ENCODE measurements at places on chromosomes 16 and 17.

DNA sequence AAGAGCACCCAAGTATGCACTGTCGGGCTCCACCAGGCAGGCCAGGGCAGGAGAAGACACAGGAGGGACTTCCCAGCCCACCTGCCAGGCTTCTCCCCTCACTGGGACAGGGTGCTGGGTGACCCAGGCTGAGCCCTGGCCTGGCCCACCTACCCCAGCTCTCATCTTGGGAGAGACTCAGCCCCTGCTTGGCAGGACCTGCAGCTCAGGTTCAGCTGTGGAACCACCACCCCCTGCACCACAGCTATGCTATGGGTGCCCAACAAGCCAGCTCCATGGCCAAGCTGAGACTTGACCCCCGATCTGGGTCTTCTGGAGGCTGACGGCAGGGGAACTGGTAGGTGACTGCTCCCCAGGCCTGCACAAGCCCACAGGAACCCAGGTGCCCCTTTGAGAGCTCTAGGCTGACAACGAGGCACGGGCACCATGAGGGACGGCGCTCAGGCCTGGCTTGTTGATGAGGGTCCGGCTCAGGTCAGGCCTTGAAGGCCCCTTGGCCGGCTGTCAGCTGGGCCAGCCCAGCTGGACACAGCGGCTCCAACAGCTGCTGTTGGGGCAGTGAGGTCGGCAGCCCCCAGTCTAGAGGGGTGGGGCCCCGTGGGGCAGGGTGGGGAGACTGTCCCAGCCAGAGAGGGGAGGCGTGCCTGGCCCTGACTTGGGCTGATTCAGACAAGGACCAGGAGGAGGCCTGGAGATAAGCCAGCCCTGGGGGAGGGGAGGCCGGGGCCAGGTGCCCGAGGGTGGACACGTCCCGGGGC is 4.6 kb downstream of the RPUSD1 start:
- no peak for DNase-seq

- DNase-seq = no peak
Observed at GRCh38 chr16:77827032-77827431, 38.7 kb downstream of the VAT1L start.

GRCh38 chr16:68802190-68802589 is 41.1 kb upstream of the TANGO6 start:
- no peak for DNase-seq

DNA sequence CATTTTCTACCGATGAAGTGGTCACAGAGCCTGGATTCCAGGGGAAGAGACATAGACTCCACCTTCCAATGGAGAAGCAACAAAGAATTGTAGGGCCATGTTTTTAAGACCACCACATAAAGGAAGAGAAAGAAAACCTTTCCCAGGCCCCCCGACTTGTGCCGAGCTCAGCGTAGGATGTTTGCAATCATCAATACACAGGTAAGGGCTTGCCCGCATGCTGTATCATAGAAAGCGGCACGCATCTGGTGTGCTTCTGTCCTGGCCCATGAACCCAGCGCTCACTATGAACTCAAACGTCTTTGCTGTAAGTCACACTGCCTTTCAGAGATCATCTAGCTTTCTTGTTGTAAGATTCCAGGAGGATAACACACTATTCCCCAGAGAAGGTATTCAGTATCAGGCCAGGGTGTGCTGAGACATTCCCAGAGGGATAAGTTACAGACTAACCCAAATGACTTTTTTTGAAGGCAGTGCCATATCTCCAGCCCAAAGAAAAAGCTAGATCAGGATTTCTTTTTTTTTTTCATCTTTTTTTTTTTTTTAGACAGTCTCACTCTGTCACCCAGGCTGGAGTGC is 79.5 kb upstream of the RPL38 start:
- DNase-seq = no peak

- no peak for DNase-seq
Observed at GRCh38 chr17:17098551-17099179, 56.4 kb downstream of the MPRIP start.

- DNase-seq = no peak
Observed at GRCh38 chr17:81563861-81564586, 11.9 kb upstream of the FAAP100 start.

GRCh38 chr17:16217002-16217635 is at the start of gene PIGL:
PIGL (plus strand) TSS chr17:16217210; CDS start chr17:16217227, 17 bp downstream.
- DNase-seq = peak; percentile 77

DNA sequence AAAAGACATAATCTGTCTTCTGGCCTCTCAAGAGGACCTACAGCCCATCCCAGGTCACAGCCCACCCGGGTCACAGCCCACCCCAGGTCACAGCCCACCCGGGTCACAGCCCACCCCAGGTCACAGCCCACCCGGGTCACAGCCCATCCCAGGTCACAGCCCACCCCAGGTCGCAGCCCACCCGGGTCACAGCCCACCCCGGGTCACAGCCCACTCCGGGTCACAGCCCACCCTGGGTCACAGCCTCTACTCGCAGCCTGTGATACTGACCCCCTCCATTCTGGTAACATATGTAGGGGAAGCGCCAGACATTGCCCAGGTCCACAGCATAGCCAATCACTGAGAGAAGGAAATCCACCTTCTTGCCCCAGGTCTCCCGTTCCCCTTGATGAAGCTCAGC is 14.2 kb downstream of the SLC6A4 start:
- DNase-seq = no peak

GRCh38 chr17:7677388-7678067 is 9.8 kb downstream of the TP53 start:
- no peak for DNase-seq

DNA sequence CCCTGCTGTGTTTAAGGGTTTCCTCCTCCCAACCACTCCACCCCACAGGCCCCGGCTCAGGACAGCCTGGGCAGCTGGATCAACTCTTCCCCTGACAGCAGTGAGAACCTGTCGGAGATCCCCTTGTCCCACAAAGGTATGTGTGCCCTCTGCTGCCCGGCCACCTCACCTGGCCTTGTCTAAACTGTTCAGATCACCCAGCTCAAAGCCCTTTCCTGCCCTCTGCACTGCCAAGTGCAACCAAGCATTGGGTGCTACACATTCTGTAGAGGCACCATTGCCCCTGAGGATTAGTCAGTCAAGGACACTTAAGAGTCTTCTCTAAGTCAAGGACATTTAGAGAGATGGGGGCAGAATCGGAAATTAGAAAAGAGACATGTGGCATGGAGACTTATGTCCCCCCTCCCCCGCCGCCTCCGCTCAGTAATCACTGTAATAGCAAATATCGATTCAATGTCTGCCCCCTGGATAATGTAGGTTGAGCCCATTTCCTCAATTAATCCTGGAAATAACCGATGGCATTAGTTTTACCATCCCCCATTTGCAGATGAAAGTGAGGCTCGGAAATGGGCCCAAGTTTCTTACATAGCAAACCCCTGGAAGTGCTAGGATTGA is 8.1 kb downstream of the BTBD17 start:
- DNase-seq = no peak

DNA sequence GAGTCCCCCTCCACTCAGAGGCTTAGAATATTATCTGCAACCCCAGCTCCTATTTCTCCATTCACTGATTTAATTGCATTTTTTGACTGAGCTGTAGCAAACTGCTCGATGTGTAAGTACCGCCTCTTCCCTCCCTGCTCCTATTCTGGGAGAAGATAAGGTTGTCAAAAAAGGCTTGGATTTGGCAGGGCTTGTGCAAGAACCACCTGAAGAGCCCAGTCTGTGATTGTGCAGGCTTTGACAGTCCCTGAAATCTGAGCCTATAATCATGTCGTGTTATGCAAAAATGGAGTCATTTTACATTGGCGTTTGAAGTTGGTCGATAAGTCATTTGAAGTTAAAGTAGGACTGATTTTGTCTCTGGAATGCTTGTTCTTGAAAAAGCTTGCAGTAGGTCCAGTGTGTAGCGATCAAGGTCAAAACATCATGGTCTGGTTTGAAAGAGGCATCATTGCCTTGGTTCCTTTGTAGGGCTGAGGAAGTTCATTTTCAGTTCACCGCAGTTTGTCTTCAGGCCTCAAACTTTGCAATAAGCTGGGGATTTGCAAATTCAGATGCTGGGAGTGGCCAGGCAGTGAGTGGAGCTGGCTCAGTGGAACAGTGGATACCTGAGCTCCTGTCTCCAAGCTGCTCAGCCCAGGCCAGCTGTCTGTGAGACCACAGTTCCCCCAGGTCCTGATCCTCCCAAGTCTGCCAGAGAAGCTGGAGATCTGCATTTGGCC is 68.8 kb downstream of the KATNIP start:
- DNase-seq = no peak

DNA sequence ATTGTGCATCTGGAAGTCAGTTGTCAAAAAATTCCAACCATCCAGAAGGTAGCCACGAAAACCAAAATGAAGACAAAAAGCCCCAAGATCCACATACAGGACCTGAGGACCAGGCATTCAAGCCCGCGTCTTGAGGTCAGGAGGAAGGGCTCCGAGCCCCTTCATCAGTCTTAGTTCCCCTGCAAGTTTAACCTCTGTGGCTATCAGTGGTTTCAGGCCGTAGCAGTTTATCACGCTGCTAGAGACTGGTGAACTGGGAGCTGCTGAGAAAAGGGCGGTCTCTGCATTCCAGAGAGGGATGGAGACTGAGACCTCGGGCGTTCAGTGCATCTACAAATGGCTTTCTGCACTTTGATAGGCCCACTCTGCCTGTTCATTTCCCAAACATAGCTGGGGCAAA is 70.6 kb downstream of the IRF8 start:
- no peak for DNase-seq

DNA sequence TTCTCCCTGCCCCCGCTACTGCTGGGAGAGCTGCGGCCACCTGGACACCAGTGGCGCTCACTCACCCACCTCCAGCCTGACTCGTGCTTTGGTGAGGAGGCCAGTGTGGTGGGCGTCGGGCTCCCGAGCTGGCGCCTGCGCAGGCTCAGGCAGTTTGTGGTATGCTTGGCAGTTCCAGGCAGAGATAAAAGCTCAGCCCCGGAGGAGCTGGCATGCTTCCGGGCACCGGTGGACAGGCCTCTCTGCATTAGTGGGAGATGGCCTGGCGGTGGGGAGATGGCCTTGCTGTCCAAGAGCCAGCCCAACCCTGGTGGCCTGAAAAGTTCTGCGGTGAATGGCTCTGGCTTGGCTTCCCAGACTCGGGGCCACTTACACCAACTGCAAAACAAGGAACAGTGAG is 4.1 kb downstream of the ADGRG1 start:
- DNase-seq = no peak

GRCh38 chr16:51418258-51418657 is 267.2 kb upstream of the SALL1 start:
- no peak for DNase-seq

DNA sequence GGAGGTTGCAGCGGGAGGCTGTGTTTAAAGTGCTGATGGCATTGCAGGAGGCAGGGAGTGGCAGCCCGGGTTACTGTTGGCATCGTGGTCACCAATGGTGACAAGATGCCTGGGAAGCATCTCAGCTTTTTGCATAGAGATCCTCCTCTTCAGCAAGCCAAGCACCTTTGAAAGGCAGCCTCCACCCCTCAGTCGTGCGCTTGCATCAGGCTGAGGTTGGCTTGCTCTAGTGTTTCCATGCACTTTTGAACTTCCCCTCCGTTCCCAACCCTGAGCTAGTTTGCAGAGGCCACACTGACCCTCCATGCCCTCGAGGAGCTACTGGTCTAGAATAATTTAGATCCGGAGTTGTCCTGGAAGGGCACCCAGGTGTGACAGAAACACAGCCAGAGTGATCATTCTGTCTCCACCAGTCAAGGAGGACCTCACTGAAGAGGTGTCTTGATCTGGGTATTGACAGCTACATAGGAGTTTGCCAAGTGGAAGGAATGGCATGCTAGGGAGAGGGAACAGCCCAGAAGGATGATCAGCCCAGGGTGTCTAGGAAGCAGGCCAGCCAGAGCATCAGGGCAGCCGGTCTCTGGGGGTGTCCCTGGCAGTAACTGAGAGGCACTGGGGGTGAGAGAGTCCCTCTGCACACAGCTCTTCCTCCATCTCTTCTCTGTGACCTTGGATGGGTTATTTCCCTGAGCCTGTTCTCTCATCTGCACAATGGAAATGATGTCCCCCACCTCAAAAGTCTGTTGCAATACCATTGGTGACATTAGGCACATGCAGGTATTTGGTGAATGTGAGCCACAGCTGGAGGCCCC is 7.7 kb downstream of the BEAN1 start:
- DNase-seq = no peak

DNA sequence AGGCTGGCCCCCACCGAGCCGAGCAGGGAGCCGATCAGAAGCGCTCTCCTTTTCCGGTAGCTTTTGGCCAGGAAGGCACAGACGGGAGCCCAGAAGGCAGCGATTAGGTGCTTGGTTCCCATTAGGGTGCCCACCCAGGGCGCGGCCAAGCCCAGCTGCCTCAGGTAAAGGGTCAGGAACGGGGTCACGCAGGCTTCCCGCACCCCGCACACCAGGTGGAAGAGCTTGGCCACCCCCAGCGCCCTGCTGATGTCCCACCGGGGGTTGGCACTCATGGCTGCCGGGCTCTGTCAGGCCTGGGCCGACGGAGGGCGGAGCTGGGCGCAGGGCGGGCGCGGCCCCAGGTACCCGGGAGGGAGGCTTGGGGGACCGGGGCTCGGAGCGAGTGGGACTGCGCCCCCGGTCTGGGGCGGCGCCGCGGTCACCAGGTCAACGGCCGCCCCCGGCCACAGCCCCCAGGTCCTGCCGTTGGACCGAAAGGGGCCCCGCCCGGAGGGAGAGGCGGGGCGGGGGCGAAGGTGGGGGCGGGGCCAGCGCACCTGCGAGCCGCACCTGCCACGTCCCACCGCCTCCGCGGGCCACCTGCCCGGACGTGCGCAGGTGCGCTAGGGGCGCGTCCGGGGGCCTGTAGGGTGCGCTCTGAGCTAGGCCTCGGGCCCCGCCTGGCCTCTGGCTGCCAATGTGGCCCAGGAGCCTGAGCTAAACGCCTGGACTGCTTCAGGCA is at the start of gene MFSD6L:
Gene MFSD6L (minus strand): TSS at position 520 of the 724 bp plus-strand sequence. CDS start 245 bp downstream, at position 275.
- DNase-seq = no peak

- no peak for DNase-seq
Observed at GRCh38 chr17:511833-512251, 159.2 kb upstream of the RPH3AL start.

GRCh38 chr16:60485872-60486489 is 1550.3 kb downstream of the CDH8 start:
- no peak for DNase-seq

DNA sequence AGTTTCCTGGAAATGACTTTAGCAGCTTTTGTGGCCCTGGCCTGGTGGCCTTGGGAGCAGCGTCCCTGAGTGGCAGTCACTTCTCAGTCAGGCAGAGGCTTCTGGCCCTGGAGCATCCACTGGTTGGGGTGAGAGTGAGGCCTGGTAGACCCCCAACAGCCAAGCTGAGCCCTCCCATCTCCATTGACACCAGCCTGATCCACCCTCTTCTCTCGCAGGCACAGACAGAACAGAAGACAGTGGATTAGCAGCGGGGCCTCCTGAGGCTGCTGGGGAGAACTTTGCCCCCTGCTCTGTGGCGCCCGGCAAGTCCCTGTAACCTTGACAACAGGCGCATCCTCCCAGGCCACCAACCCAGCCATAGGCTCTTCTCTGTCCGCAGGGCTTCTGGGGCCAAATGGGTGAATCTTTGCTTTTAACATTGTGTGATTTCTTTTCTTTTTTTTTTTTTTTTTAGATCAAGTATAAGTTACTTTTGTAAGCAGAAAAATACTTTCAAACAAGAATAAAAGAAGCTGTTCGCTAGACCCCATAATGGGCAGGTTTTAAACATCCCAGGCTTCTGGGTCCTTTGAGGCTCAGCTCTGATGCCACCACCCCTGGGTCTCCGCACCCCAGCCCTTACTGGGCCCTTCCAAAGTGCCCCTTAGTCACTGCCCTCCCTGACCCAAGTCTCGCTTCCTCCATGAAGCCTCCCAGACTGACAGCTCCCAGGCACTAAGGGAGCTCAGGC is 12.7 kb upstream of the FLYWCH1 start:
- DNase-seq = no peak
